ENCODE measurements at places on chromosomes 13 and 19.

DNA sequence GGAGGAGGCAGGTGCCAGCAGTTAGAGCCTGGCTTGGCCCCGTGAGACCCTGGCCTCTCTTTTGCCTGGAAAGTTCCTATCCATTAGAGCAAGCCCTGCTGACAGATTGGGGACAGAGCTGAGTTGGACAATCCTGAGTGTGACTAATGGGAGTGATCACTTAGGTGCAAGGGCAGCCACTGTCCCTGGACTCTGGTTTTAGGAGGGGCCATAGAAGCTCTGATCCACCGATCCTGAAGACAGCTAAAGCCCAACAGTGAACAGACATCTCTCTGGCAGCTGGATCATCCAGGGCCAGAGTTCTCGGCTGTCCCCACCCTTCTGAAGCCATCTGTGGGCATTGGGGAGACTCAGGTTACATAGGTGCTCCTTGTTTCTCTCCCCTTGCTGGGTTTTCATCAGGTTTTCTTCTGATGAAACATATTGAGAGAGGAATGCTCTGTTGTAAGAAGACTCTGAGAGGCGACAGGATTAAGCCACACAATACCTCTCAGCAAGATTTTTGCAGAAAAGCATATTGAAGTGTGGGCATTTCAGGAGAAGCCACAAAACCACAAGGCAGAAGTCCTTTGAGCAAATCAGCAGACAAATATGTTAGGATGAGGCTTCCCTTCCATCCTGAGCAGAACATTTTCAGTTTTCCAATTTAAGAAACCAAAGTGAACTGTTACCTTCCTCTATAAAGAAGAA lies 288.0 kb upstream of the MAB21L1 start:
- no peak for DNase-seq

- no peak for DNase-seq
Measured at GRCh38 chr19:14779151-14779550, 791 bp upstream of the ADGRE2 start.

GRCh38 chr13:110759710-110760109 lies 46.2 kb downstream of the ING1 start:
- DNase-seq = no peak

DNA sequence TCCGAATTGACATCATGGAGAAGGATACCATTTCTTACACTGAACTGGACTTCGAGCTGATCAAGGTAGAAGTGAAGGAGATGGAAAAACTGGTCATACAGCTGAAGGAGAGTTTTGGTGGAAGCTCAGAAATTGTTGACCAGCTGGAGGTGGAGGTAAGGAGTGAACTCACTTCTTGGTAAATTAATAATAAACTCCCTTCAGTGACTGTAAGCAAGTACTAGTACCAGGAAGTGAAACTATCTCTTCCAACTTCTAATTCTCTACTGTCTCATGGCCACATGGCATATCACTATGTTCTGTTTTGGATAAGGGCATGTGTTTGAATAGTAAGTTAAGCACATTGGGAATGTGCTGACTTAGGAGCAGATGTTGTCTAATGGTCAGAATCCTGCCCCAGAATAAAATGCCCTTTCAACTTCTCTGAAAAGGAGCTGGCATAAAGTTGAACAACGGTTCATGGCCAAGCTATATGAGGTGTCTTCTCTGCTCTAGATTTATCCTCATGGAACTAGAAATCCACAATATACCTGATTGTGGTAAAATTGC lies 13.4 kb downstream of the OLFM4 start:
- DNase-seq = no peak

DNA sequence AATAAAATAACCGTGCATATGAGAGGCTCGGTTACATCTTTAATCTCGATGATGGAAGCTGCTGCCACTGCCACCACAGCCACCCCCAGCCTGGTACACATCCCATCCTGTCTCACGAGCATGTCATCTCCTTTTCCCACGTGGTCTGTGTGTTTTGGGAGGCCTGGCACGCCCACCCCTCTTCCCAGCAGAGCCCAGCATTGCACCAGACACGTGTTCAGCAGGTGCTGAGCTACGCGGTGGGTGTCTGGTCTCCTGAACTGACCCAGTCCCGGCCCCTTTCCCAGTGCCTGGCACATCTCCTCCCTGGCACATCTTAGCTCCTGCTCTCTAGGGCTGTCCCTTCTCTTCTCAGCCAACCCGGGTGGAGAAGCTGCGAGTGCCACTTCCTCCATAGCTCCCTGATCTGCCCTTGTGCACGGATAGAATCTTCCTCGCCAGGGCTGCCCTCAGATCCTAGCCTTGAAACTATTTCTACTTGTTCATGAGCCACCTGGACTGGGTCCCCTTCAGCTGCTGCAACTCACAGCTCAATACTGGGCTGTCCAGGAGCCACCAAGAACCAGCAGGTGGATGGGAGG lies 36.8 kb upstream of the ZNF536 start:
- no peak for DNase-seq

DNA sequence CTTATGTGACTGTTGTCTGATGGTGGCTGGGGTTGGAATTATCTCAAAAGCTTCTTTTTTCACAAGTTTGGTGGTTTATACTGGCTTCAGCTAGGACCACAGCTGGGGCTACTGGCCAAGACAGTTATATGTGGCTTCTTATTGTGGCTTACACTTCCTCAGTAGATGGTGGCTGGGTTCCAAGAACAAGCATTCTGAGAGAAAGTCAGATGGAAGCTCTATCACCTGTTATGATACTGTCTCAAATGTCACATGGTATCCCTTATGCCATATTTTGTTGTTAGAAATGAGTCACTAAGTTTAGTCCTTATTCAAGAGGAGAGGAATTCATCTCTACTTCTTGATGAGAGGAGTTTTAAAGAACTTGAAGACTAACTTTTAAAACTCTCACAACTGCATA lies 41.6 kb downstream of the NDFIP2 start:
- DNase-seq = no peak

DNA sequence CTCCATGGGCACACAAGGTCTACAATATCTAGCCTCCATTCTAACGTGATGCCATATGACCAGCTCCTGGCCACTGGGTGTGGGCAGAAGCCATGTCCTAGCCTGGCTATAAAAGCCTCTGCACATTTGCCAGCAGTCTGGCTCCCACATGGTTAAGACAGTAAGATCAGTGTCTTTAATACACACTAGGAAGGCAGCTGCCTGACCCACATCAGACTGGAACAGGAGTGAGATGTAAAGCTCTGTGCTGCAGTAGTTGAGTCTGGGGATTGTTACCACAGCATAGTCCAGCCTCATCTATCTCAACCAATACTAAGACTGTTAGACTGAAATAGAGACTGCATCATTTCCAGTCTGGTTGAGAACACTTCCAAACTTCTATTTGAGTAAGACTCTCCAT lies 533.1 kb downstream of the IRS2 start:
- no peak for DNase-seq

- no peak for DNase-seq
Measured at GRCh38 chr13:114145722-114146121, 13.3 kb upstream of the RASA3 start.
